ENCODE measurements at places on chromosomes 6 and 20.
A peak's percentile ranks its signal among the peaks of the same experiment; 100 is the strongest.

DNA sequence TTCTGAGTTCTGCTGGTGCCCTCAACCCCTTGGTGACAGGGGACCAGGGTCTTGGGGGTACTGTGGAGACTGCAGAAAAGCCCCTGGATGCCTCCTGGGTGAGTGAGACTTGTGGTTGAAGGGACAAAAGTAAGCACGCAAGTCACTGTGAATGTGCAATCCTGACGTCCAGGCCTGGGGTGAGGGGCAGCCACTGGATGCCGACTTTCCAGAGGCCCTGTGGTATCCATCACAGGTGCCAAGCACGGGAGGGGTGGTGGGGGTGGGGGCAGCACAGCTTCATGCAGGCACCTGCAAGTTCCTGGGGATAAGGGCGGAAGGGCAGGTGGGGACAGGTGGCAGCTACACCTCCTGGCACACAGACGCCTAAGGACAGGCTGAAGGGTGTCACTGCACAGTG lies 20.1 kb upstream of the UBE2V1 start:
- DNase-seq, result no peak

DNA sequence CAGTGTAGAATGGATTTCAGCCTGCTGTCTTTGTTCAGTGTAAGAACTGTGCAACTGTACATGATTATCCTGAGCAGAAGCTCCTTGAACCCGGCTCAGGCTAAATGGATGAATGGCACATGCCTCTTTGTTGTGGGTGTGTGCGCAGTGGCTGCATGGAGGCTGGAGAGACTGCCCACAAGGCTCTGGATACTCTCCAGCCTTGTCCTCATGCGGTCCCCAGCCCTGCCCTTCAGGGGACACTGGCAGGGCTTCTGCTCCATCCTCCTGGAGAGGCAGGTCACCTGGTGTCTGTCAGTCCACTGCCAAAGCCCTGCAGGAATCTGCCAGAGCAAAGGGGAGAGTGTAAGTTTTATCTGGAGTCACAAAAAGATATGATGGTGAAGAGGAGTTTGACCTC lies 241.7 kb upstream of the EXOC2 start:
- DNase-seq, result no peak

GRCh38 chr20:37207171-37207570 lies 27.8 kb upstream of the MROH8 start:
- no peak for DNase-seq

- DNase-seq, result no peak
Measured at GRCh38 chr6:14575961-14576360, 458.4 kb downstream of the CD83 start.

- DNase-seq, result no peak
Measured at GRCh38 chr20:60669211-60669610, 582.9 kb upstream of the CDH4 start.

DNA sequence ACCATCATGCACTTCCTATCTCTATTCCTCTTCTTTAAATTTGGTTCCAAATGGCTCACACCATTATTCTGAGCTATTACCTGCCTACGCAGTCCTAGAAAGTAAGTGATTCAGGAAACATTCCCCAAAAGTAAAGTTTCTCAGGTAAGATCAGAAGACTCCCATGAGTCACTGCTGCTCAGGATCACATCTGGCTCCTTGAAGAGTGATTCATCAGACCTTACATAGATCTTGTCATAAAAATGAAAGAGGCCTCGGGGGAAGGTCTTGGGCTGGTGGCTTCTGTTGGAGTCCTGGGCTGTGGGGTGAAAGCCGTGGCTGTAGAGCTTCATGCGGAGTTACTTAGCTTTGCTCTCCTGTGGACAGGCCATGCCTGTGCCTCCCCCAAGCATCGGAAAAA lies 35.9 kb downstream of the PLG start:
- no peak for DNase-seq

GRCh38 chr20:14522595-14522994 lies 185.2 kb upstream of the FLRT3 start:
- no peak for DNase-seq

- DNase-seq, result no peak
Measured at GRCh38 chr6:158168040-158168289, at the start of gene SERAC1. Gene SERAC1 (minus strand): TSS chr6:158168262. CDS start chr6:158158363, 9,899 bp downstream.

DNA sequence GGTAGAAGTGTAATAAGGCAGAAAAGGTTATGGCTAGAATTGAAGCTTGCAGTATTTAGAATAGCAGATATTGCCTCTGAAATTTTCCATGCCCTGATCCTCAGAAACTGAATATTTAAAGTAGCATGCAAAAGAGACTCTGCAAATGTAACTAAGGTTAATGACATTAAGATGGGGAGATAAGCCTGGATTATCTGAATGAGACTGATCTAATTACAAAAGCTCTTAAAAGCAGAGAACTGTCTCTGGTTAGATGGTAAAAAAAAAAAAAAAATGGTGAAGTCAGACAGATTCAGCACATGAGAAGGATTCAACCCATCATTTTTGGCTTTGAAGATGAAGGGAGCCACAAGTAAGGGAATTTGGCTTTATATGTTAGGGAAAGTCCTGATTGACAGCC lies 503.7 kb upstream of the IRAK1BP1 start:
- no peak for DNase-seq

DNA sequence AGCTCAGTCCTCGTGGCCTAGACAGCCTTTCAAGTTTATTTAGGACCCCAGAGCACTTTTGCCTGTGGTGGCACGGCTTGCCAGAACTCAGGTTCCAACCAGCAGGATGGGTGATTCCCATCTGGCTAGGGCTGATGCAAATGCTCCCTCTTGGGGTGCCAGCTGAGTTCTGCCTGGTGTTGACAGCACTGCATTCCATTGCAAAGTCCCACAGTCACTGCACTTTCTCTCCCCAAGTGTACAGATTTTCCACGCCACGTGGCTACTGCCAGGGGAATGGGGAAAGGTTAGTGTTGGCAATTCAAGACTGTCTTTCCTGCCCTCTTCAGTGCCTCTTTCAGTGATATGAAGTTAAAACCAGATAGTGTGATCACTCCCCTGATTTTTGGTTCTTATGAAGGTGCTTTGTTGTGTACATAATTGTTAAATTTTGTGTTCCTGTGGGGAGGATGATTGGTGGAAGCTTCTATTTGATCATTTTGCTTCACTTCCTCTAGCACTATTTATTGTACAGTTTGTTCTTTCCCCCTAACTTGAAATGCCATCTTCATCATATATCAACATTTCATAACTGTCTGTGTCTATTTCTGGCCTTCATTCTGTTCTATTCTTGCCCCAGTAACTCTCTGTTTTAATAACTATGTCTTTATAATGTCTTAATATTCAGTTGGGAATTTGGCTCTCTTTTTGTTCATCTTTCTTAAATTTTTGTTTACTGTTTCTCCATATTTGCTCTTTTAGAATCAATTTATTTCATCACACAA lies 86.2 kb downstream of the CFAP61 start:
- no peak for DNase-seq

DNA sequence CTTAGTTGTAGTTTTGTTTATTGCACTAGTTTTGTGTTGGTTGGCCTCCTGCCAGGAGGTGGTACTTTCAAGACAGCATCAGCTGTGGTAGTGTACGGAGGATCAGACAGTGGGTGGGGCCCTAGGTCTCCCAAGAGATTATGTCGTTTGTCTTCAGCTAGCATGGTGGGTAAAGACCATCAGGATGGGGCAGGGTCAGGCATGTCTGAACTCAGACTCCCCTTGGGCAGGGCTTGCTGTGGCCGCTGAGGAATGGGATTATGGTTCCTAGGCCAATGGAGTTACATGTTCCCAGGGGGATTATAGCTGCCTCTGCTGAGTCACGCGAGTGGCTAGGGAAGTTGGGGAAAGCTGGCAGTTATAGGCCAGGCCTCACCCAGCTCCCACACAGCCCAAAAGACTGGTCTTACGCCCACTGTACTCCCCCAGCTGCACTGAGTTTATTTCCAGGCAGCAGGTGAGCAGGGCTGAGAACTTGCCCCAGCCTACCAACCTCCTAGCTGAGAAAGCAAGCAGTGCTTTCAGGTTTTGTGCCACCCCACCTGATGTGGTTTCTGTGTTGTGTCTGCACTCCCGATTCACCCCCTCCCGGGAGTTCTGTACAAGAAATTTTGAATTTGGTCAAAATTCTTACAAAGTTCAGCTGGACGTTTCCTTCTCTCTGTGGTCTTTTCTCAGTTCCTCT lies 24.7 kb downstream of the ZSCAN31 start:
- no peak for DNase-seq

DNA sequence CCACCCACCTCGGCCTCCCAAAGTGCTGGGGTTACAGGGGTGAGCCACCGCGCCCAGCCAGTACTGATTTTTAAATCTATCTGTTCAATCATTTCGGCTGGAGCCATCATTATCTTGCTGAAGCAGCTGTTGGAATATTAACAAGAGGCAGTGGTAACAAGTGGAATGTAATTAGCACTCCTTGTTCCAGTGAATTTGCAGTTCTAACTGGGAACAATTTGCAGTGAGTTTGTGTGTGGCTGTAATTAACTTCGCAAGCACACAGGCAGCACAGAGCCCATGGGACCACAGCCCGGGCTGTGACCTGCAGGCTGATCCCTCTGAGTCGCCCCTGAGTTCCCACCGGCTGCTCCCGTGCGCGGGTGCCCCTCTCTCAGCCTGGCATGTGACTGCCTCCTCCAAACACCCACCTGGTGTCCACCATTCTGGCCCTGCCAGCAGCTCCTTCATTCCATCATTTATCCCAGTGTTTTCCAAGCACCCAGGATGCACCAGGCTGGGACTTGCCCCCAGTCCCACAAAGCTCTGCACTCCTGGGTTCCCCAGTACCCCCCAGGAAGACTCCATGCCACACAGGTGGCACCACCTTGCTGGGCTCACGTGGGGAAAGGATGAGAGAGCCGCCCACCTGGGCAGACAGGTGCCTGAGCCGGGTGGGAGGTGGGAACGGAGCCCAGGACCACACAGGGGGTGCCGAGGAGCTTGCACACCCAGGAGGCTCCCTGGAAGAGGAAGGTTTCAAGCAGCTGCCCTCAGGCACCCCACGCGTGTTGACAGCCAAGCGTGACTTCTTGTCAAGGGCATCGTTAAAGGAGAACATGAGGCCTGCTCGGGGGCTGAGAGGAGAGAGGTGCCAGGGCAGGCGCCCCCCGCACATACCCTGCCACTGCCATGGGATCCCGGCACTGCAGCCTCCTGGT lies 75.2 kb downstream of the YTHDF1 start:
- DNase-seq, result no peak

- DNase-seq, result no peak
Measured at GRCh38 chr6:116564311-116564710, 7.0 kb upstream of the RWDD1 start.

DNA sequence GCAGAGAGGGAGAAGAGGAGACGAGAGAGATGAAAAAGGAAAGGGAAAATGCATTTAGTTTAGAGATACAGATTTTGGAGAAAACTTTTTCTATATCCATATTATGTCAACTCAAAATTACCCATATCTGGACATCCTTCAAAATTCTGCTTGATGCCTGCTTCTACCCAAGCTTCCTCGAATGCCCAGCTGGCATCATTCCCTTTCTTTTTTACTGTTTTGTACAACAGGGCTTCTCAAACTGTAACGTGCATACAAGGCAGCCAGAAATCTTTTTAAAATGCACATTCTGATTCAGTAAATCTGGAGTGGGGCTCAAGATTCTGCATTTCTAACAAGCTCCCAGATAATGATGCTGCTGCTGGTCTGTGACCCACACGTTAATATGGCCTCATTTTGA lies 462.8 kb upstream of the CHD6 start:
- no peak for DNase-seq

DNA sequence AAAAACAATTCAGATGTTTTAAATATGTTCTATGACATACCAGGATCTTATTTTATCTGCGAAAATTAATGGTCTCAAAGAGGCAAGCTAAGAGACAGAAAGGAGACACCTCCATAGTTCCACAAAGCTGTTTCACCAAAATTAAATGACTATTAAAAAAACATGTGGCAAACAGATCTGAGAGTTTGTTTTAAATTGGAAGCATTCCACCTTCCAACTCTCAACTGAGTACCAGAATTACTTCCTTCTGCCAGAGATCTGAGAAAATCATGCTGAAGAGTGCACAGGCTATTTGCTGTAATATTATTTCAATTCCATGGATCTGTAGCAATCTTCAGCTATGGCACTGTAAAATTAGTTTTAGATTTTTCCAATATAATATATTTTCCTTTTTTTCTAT lies 669.5 kb upstream of the MARCKS start:
- no peak for DNase-seq

GRCh38 chr6:168027521-168027920 lies 30.1 kb downstream of the KIF25 start:
- DNase-seq, result peak; percentile 29

DNA sequence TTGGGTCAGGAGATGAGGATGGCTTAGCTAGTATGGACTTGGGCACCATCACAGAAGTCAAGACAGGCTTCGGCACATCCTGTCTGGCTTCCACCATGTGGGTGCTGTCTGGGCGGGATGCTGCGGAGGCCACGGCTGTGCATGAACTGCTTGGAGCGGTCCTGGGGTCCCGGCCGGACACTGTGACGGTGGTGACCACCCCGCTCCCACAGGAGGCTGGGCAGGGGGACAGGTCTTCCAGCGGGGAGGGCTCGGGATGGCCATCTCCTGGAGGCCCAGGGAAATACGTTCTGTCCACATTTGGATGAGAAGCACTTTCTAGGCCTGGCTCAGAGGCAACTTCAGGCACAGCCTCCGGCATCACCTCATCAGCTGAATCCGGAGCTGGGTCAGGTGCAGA lies 32.1 kb upstream of the TCFL5 start:
- no peak for DNase-seq

- DNase-seq, result no peak
Measured at GRCh38 chr6:135037541-135037940, 17.1 kb downstream of the HBS1L start.

DNA sequence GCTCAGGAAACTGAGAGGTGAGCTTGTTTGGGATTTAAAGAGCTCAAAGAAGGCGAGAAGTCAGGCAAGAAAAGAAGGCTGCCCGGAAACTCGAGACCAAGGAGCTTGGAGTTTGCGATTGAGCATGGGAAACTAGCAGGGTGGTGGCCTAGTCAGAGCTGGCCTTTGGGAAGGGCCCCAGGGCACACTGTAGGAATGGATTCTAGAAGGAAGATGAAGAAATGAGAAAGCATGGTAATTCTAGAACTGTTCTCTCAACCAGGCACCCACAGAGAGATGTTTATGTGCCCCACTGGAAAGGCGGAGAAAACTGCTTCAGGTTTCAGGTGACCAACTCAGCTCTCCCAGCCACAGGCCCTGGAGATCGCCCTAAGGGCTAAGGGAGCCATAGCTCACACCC lies 126.2 kb downstream of the FOXO3 start:
- DNase-seq, result peak; percentile 42

- DNase-seq, result no peak
Measured at GRCh38 chr6:56357616-56358373, 110.4 kb upstream of the COL21A1 start.

DNA sequence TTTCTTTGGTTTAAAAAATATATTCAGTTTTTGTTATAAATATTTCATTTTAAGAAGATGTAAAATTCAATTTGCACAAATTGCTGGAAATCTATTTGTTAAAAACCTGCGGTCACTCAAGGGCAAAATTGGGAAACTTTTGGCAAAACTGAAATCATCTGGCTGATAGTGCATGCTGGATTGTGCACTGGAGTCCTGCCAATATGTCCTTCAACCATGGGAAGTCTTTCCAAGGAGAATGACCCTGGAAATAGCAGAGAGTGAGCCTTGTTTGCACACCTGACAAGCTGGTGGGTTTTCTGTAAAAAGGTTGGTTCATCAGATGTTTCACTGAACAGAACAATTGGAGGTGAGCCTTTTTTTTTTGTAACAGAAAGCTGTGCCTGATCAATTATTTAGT lies 413.5 kb downstream of the BTBD3 start:
- DNase-seq, result no peak
